Hair follicle dermal papilla cell (primary cell): ENCODE measurements at places on chromosomes 11 and 22. TPM values are rescaled to one million over a fixed set of nuclear protein-coding genes. Genes with fewer than 3 reads are reported as not detected.

Gene WT1
- not detected in 2 replicates for total RNA-seq

Gene PKP3
- 3.8 and 4.7 TPM in 2 replicates for total RNA-seq

Gene KCNA4
- under 0.01 and 0.65 TPM in 2 replicates for total RNA-seq

Gene FAM180B
- 0.24 TPM in 1 of 2 replicates, not detected in the other for total RNA-seq

Gene SMIM38
- total RNA-seq = 0.24 and 0.65 TPM in 2 replicates

Gene SLCO2B1
- not detected in 2 replicates for total RNA-seq

Gene POU2AF2
- not detected in 2 replicates for total RNA-seq

Gene SERHL2
- 3.6 and 6.4 TPM in 2 replicates for total RNA-seq

Gene PNPLA5
- total RNA-seq = not detected in 2 replicates

Gene TMEM151A
- 0.16 and 0.24 TPM in 2 replicates for total RNA-seq

Gene OR56A3
- total RNA-seq = not detected in 2 replicates

Gene MYO7A
- total RNA-seq = under 0.01 TPM in 1 of 2 replicates, not detected in the other

Gene TRIM29
- 1.6 and 2.7 TPM in 2 replicates for total RNA-seq

Gene MIOX
- not detected in 2 replicates for total RNA-seq

Gene PKDREJ
- total RNA-seq = under 0.01 TPM in 1 of 2 replicates, not detected in the other

Gene PKNOX2
- total RNA-seq = 0.16 TPM in 1 of 2 replicates, not detected in the other

Gene GTPBP1
- total RNA-seq = 41.9 and 51.8 TPM in 2 replicates

Gene IGLL5
- total RNA-seq = not detected in 2 replicates

Gene USP35
- 16.0 and 16.9 TPM in 2 replicates for total RNA-seq

Gene NF2
- total RNA-seq = 120 and 124 TPM in 2 replicates

Gene TREH
- not detected in 2 replicates for total RNA-seq
